ENCODE measurements at places on chromosomes 5 and 9.

DNA sequence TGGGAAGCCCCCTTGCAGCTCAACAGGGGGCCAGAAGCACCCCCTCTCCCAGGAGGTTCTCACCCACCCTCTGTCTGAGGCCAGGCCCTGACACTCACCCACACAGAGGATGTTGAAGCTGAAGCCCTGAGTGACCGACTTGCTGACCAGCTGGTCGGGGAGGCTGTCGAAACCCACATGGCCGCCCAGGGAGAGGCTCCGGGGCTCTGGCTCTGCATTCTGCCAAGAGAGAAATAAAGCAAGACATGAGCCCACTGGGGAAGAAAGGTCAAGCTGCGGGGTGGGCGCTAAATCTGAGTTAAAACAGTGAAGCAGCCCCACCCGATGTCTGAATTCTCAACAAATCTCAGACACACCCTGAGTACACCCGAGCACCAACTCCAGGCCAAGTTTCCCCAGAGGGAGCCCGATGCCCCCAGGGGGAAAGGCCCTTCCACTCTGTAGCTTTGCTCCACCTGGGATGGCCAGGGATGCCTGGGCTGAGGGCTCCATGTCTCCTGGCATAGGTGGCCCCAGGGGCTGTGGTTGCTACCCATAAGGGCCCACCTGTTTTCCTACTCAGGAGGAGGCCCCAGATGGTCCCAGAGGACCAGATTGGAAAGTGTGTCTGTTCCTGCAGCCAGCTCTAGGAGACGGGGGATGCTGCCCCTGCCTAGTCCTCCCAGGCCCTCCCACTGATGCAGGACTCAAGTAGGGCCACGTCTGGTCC is 11.6 kb downstream of the SEPTIN8 start:
- no peak for DNase-seq
- H3K4me3 ChIP-seq: no peak overlapping the region
- no peaks in the 10 kb centered on the region for H3K27me3 ChIP-seq
- no peaks in the 10 kb centered on the region for H3K4me1 ChIP-seq

DNA sequence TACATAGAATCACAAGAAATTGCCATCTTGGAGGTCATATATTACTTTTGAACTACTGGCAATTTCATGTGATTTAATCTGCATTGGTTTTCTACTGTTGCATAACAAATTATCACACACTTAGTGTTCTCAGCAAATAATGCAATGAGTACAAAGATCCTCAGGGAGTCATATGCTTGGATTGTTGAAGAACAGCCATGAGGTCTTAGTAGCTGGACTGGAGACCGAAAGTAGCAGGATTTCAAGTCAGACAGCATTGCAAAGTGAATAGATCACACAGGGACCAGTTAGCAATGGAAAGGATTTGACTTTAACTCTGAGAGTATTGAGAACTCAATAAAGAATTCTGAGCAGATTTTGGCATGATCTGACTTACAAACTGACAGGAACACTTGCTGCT is 32.2 kb upstream of the FRMD3 start:
- no peak overlapping the region for H3K4me3 ChIP-seq
- no peaks in the 10 kb centered on the region for H3K36me3 ChIP-seq
- DNase-seq: no peak
- no peak overlapping the region for H3K27ac ChIP-seq

- no peaks in the 10 kb centered on the region for H3K4me1 ChIP-seq
- H3K27me3 ChIP-seq: peaks cover 41% of the 10 kb centered on the region
- no peak overlapping the region for H3K27ac ChIP-seq
- no peak for DNase-seq
- no peak overlapping the region for H3K4me3 ChIP-seq
Observed at GRCh38 chr9:98708103-98708932, 417 bp downstream of the GABBR2 start.

- H3K36me3 ChIP-seq: no peaks in the 10 kb centered on the region
- no peak overlapping the region for H3K4me3 ChIP-seq
- H3K27me3 ChIP-seq: no peaks in the 10 kb centered on the region
- H3K4me1 ChIP-seq: no peaks in the 10 kb centered on the region
- DNase-seq: no peak
Observed at GRCh38 chr9:117325831-117326230, 89.0 kb downstream of the ASTN2 start.

DNA sequence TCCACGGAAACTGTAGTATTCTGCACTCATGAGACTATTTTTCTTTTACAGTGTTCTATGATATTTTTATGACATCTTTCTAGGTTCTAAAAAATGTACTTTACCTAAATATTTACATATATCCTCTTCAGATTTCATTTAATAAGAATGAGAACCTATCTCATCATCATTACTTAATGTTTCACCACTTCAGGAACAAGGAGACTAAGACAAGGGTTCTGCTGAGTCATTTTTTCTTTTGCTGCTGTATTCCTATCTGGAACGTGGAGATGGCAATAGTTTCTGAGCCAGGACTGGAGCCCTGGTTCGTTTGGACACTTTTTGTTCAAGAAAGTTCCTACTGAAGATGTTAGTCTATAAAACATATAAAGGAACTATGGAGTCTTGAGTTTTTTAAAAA is 258.2 kb upstream of the MAP3K1 start:
- DNase-seq: no peak
- no peaks in the 10 kb centered on the region for H3K4me1 ChIP-seq
- no peak overlapping the region for H3K27ac ChIP-seq
- H3K36me3 ChIP-seq: no peaks in the 10 kb centered on the region

All from colonic mucosa (tissue), 4 donors.